ENCODE measurements at places on chromosomes 2 and 18. TPM values are rescaled to one million over a fixed set of nuclear protein-coding genes. Genes with fewer than 3 reads are reported as not detected.

Gene LRRTM4
- not detected for total RNA-seq

DNA sequence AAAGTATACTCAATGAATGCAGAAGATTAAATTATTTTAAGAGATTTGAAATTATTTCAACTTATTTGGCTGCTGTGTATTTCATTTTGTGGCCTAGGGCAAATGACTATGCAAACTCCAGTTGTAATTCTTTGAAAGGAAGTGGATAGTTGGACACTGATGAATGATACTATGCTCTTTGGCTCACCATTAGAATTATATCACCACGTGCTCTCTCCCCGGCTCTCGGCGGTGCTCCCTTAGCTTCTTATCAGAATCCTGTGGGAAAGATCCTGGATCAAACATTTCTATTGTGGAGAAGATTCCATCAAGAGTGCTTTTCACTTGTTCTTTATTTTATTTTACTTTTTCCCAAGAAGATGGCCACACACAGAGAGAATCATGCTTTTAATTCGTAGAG, 55.2 kb downstream of the ADCYAP1 start:
- no peak for DNase-seq

Gene HAUS1
- total RNA-seq, result 12.9 TPM

Gene AQP12B
- total RNA-seq, result not detected

GRCh38 chr18:31587529-31587928, 4.1 kb upstream of the TTR start:
- DNase-seq, result no peak

DNA sequence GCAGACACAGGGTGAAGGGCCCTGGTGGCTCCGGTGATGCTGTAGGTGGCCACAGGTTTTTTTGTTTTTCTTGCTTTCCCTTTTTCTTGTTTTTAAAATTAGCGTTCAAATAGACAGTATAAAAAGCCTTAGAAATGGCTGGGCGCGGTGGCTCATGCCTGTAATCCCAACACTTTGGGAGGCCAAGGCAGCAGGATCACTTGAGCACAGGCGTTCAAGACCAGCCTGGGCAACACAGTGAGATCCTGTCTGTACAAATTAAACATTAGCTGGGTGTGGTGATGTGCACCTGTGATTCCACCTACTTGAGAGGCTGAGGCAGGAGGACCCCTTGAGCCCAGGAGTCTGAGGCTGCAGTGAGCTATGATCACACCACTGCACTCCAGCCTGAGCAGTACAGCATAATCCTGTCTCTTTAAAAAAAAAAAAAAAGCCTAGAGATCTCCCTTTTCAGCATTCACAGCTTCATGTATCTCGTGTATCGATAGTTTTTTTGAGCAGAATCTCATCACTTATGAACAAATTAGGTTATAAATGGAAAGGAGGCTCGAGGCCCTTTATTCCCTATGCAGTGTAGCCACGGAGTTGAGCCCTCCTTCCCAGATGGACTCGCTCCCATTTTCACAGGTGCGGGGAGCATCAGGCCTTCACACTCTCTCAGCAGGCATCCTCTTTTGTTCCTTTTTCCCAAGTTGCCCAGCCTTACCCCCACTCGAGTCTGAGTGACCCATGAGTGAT, 50.8 kb downstream of the EMILIN2 start:
- no peak for DNase-seq

Gene CCL20
- 12.1 TPM for total RNA-seq

Gene RGPD3
- 0.27 TPM for total RNA-seq

GRCh38 chr2:173886613-173887012, 78.6 kb downstream of the SP3 start:
- DNase-seq, result no peak

Gene CFAP65
- total RNA-seq, result not detected

All from thoracic aorta (tissue), 2 donors.